ENCODE measurements at places on chromosomes 1 and 21.

- DNase-seq: no peak
Measured at GRCh38 chr1:174875306-174875705, 124.4 kb upstream of the CACYBP start.

DNA sequence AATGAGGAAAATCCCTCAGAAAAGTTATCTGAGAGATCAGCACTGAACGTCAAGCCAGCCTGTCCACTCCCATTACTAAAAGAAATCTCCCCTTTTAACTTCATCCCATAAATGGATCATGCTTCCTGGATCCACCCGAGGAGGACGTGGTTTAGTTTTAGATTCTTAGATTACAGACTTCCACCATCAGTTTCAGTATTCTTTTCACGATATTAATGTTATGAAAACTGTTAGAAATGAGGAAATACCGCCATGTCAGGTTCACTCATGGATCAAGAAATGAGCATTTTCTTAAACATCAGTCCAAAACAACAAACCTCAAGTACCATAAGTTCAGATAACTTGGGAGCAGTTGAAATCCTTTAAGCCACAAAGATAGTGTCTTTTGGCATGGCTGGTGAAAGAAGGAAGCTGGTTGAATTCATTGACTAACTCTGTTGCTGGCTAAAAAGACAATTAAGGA is 49.8 kb downstream of the NFIA start:
- DNase-seq: no peak

GRCh38 chr1:41487126-41488039 is 2.9 kb upstream of the EDN2 start:
- DNase-seq: no peak

GRCh38 chr1:183993132-183993531 is 44.4 kb downstream of the COLGALT2 start:
- DNase-seq: no peak

GRCh38 chr1:116886291-116886878 is 23.3 kb upstream of the PTGFRN start:
- DNase-seq: no peak

GRCh38 chr1:186154651-186155050 is 220.4 kb downstream of the TPR start:
- DNase-seq: no peak

- DNase-seq: no peak
Measured at GRCh38 chr21:24050231-24050630, 1557.0 kb downstream of the MRPL39 start.

DNA sequence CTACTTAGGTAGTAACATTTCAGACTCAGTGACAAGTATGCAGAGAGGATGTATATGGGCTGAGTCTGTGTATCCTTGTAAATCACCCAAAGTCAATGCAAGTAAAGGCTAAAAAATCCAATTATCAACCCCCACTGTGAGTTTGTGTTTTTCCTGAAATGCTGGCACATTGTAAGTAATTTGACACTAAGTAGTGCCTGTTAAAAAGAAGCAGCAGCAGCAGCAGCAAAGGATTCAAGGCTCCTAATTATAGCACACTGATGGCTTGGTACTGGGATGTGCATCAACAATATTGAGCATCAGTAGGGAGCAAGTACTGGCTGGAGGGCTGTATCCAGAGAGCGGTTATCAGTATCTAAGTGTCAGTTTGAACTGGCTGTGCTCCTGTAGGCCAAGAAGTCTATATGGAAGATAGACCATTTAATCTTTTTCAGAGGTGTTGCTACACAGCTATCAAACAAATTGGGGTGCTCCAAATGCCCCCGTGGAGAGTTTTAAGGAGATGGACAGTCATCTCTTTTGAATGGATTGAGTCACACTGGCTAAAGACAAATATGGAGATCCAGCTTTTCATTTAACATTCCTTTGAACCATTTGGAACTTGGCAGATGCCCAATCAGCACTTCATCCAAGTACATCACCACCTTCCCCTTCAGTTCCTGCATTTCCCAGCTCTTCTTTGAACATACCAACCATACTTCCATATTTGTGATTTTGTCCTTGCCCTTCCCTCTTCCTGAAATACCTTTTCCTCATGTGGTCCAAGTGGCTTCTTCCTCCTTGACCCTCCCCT is 241.2 kb upstream of the ST6GALNAC5 start:
- DNase-seq: no peak

DNA sequence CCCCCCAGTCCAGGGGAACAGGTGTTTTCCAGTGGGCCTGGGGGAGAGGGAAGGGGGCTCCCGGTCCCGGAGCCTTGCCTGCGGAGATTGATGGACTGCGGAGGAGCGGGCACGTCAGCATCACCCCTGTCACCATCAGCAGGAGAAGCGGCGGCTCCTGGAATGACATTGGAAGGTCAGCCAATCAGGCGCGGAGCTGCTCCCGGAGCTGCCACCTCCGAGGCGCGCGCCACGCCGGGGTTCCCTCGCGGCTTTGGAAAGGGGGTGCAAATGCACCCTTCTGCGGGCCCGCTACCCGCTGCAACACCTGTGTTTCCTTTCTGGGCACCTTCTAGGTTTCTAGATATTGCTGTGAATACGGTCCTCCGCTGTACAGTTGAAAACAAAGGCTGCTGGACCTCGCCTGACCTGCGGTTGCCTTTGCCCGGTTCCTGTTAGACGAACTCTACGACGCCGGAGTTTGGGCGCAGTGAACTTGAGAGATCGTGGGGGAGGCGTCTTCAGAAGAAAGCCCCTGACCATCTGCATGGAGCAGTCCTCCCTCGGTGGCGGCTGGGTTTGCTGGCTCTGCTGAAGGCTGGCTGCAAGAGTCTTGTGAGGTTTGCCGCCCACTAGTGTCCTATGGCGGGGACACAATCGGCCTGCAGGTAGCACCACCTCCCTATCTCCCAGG is 5.3 kb downstream of the DSCAM start:
- DNase-seq: no peak

DNA sequence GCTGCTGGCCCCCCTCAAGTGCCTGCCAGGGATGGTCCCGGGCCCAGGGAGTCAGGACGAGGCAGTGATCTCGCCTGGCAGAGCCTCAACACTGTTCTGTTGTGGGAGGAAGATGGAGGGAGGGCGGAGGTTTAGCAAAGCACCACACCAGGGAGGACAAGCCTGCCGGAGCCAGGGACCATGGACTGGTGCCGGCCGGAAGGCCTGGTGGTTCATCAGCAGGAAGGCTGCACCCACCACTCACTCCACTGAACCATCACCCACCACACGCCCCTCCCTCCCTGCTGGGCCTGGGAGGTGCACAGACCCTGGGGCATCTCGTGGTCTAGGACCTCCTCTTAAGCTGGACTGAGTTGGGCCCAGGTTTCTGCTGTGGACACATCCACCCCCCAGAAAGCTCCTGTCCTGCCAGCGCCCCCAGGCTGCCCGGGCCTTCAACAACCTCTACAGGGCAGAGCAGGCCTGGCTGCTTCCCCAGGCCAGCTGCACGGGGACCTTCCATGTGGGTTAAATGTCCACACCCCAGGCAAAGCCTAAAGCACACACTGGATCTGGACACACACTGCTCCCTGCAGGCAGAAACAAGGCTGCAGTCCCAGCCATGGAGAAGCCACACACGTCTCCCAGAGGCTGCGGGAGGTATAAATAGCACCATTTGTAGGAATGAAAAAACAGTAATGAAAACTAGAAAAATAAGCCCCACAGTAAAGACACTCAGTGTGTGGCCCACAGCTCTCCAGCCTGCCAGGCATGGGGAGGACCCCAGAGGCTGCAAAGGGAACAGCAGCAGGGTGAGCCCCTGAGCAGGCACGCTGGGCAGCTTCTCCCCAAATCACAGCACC is 10.4 kb upstream of the TMEM240 start:
- no peak for DNase-seq

DNA sequence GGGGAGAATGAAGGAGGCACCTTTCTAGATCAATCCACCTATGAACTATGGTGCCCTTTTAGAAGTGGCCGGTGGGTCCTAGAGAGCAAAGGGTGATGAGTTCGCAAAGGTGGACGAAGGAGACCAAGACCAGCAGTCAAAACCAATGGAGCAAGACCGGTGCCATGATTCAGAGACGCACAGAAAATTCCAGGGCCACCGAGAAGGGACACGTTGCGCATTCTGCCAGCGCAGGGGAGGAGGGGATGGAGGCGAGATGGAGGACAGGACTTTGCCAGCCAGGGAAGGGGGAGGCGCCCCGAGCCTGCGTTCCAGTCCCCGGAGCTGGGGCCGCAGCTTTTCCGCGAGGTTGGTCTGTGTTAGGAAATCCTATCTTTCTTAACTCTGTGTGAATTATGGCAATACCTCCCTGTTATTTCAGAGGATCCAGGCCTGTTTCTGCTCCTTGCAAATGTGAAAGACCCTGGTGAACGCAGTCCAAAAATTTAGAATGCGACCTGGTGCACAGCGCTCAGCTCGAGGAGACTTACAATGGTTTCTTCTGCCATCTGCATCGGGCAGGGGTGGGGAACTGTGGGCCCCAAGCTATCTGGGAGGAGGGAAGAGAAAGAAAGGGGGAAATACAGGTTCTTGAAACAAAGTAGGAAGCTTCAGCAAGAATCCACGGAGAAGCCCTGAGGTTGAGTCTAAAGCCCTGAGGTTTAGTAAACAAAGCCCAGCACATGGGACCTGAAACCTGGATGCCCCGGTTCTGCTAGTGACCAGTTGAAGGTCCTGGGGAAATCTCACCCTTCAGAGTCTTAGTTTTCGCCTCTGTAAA is 129.4 kb downstream of the MRPS6 start:
- peak; percentile 31 for DNase-seq

DNA sequence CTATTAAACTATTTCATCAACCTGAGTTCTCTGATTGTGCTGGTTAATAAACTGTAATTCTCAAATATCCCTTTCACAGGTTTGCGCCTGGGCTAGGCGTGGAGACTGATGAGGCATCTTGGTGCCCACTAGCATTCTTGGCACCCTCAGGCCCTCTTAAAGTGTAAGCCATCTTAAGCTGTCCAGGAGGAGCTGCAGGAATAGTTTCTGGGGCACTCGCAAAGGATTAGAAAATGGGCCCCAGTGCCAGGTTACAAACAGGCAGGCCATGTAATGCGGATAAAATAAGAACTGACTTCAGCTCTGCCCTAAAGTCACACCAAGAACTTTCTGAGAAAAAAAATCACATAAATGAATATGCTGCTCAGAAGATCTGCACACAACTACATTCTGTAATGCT is 1.1 kb downstream of the CASQ2 start:
- no peak for DNase-seq

All from ovary (tissue), 10 donors.